ENCODE measurements at places on chromosomes 7 and 10.

DNA sequence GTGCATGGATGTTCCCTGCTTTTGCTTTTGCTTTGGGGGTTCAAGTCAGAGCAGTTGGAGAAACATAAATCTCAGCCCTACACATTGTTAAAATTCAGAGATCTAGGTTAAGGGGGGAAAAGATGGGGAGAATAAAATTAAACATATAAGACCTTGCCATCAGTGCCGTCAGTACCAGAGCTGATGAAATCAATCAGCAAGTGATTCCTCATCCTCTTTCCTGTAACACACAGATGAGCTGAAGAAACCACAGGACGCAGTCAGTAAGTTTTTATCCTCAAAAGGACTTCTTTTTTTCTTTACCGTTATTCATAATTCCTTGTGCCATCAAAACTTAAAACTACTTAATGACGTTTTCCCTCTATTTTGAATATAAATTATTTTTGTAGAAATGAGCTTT lies 5.9 kb downstream of the HECW1 start:
- no peak for DNase-seq

DNA sequence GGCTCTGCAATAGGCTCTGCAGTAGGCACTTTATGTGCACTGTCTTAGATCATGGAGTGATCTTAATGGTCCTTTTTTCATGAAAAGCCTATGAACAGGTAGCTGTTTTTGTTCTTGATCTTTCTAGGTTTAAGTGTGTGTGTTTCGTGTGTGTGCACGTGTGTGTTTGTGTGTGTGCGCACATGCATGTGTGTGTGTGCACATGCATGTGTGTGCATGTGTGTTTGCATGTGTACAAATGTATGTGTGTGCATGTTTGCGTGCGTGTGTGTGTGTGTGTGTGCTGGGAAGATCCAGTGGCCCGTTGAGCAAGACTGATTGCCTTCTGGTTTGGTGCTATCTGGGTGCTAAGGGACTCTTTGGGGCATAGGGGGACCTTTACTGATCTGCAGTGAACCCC lies 334.8 kb downstream of the GLRX3 start:
- DNase-seq: no peak

GRCh38 chr7:97446361-97446760 lies 285.5 kb upstream of the TAC1 start:
- DNase-seq: no peak

DNA sequence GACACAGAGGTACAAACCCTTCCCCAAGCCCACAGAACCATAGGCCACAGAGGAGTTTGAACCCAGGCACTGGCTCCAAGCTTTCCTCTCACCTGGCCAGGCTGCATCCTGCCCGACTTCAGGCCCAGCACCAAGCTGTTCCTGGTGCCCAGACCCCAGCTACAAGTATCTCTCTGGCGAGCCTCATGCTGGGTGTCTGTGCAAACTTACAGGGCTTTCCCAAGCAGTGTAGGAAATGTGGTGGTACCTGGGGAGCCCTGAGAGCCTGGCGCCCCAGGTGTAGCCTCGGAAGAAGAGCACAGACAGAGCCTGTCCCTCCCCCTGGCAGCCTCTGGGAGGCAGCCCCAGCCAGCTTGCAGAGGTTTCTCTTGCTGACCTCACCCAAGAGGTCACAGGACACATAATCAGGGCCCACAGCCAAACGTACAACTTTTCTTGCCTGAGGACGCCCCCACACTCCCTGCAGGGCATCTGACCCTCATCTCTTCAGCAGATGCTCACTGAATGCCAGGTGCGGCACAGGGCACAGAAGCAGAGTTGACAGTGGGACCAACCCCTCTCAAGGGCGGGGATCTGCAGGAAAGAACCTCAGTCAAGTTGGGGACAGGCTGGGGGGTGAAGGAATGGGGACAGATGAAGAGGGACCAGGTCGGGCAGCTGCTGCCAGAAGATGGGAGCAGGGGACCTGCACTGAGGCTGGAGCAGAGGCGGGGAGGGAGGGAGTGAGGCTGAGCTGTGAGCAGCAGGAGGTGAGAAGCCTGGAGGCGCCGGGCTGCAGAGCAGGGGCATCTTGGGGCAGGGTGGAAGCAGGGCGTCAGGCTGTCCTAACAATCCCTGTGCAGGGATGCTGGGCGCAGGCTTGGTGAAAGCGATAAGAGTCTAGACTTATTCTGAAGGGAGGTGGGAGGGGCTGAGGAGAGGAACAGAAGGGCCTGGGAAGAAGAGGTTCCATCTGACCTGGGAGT lies 16.3 kb upstream of the MYL7 start:
- no peak for DNase-seq

DNA sequence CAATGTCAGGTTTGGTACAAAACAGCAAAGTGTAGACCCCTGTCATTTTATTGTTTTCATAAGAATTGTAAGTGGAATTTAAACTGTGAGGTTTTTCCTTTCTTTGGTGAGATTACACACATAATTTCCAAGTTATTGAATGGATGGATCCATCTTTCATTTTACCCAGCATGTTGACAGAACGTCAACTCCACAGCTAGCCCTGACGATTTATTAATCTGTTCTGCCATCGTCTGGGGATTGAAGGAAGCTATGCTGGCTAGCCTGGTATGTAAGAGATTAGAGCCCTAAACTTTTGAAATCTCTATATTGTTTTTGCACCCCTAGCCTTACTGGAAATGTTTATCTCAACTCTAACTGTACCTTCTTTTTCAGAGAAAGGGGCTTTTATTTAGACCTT lies 8.6 kb downstream of the WNT16 start:
- no peak for DNase-seq

DNA sequence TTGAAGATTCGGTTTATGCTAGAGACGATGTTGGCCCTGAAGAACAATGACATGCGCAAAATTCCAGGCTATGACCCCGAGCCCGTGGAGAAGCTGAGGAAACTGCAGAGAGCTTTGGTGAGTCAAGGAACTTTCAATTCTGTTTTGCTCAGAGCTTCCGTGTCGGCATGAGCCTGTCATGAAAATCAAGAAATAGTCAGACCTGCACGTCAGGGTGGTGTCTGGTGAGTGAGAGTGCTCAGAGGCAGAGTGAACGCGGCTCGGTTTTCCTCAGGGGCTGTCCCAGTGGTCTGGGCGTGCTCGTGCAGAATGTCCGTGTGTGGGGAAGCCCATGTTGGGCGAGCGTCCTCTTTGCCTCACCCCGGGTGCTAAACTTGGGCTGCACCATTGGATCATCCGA lies 12.6 kb downstream of the NOM1 start:
- no peak for DNase-seq

DNA sequence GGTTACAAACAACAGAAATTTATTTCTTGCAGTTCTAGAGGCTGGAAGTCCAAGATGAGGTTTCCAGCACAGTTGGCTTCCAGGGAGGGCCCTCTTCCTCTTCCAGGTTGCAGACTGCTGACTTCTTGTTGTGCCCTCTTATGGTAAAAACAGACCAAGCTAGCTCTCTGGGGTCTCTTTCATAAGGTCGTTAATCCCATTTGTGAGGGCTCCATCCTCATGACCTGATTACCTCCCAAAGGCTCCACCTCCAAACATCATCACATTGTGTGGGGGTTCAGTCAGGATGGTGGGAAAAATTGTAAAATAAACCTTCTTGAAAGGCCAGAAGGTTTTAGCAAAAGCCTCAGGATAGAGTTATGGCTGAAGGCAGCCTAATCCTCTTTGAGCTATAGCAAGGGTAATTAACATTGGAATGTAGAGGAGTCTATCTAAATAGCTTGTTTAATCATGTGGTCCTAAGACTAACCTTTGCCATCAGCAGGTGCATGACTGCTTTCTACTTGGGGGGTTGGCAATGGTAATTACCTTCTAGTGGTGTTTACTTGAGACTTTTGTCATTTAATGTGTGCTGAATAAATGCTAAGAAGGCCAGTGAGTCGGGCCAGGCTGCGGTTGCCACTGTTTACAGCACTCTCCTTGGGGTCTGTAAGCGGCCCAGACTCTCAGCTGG lies 80.8 kb downstream of the PPP1R17 start:
- no peak for DNase-seq

- no peak for DNase-seq
Observed at GRCh38 chr10:60753152-60753551, 25.1 kb upstream of the CDK1 start.

DNA sequence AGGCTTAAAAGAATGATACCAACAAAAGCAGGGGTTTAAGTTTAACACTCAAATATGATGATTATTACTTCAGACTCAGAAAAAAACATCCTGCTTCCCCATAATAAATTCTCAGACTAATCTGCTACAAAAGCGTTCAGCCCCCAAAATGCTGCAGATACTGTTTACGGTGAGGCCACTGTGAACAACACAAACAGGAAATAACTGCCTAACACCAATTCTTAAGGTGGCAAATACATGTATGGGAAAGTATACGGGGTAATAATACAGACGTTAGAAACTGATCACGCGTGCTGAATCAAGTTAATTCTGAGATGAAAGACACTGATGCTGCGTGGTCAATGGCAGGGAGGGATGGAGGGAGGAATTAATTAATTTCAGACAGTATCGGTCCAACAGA lies 62.0 kb upstream of the RHEB start:
- DNase-seq: no peak

DNA sequence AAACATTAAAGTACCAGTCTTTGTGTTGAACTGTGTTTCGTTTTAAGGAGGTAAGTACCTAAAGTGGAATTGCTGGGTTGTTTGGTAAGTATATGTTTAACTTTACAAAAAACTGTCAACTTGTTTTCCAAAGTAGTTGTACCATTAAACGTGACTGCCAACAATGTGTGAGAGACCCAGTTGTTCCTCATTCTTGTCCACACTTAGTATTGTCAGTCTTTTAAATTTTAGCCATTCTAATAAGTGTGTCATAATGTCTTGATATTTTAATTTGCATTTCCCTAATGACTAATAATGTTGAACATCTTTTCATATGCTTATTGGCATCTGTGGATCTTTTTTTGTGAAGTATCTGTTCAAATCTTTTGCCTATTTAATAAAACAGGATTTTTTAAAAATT lies 74.3 kb downstream of the POLL start:
- no peak for DNase-seq

DNA sequence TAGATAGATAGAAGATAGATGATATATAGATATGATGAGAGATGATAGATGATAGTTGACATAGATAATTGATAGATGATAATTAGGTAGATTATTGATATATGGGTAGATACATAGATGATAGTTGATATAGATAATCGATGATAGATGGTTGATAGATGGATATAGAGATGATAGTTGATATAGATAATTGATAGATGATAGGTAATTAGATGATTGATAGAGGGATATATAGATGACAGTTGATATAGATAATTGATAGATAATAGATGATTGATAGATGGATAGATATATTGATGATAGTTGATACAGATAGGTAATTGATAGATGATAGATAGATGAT lies 72.3 kb downstream of the PRR15 start:
- DNase-seq: no peak

DNA sequence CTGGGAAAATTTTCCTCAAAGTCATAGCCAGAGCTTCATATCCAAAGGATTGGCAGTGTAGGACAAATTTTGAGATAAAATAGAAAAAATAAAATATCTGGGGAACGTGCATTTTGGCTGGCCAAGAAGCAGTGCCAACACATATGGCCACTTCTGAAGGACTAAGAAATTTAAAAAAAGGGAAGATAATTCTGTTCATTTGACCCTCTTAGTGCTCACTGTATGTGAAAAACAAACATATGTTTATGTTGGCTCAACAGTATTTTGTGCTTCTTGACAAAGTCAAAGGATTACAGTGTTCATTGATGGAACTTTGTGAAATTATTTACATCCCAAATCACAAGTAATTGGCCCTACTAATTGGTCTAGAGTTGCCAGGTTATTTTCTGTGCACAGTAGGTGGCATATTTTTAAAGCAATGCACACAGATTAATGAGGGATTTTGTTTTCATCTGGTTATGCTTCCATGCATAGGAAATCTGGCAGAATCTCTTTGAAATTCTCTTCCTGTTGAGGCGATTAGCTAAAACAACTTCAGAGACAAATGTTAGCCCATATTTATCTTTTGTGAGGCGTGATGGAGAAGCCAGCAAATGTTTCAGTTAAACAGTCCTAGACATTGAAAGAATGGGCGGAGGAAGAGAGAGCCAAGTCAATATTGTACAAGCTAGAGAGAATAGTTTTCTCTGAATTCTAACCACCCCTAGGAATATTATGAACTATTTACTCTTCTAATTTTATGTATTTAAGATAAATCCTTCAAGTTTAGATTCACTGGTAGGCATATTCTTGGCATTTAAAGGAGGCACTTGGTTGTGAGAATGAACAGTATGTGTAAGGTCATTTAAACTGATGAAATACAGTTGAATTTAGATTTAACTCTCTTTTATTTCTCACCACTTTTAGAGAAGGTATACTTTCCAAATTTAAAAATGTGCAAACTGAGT lies 237.7 kb upstream of the MBL2 start:
- no peak for DNase-seq

DNA sequence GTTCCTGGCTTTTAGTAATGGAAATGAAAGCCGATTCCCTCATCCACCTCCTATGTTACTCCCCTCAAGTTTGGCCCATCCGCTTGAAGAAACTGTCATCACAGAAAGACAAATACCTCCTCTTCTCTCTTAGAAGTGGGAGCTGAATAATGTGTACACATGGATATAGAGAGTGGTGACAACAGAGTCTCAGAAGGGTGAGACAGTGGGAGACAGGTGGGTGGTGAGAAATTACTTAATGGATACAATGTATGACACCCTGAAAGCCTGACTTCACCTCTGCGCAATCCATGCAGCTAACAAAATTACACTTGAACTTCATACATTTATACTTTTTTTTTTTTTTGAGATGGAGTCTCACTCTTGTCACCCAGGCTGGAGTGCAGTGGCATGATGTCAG lies 217.5 kb downstream of the SKIDA1 start:
- no peak for DNase-seq

DNA sequence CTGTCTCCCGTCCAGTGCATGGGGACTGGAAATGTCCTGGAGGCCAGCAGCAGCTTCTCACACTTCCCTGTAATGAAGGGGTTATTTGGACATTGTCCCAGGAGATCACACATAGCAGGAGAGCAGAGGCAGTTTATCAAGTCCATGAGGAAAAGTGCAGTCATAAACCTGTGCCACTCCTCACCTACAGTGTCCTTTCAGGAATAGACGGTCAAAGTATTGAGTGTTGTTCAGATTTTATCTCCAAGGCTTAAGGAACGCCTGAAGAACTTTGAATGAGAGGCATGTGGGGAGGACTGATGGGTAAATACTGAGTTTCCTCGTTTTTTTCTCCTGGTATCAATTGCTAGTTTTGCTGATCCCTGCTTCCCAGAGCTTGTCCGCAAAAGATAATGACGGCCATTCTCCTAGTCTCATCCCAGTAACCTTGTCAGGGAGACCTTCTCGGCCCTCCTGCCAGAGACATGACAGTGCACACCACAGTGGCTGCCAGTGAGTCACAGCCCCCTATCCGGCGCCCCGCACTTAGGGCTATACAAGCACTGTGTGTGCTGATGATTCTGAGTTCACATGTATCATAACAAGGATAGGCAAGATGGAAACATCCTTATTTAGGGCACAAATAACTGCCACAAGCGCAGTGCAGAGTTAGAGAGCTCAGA lies 495.5 kb upstream of the MGMT start:
- DNase-seq: no peak

All from HCT116 (cell line).